ENCODE measurements at places on chromosomes 3 and 15.
A peak's percentile ranks its signal among the peaks of the same experiment; 100 is the strongest.

- DNase-seq: no peak
Observed at GRCh38 chr3:139131951-139132350, 87.3 kb upstream of the PRR23C start.

GRCh38 chr3:175346573-175347356, 487.6 kb downstream of the NAALADL2 start:
- no peak for DNase-seq

- no peak for DNase-seq
Observed at GRCh38 chr15:76483752-76484151, 147.2 kb downstream of the ISL2 start.

DNA sequence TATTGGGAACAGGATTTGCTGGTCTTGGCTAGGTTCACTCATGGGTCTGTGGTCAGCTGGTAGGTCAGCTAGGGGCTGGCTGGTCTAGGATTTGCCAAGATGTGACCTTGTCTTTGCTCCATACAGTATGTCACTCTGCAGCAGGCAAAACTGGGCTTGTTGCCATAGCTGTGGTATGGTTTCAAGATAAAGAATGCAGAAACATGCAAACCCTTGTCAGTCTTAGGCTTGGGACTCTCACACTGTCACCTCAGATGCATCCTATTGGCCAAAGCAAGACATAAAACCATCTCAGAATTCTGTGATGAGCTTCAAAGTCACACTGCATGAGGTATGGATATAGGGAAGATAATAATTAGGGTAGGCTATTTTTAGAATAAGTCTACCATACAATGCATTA, 66.6 kb upstream of the TBC1D5 start:
- DNase-seq: no peak

DNA sequence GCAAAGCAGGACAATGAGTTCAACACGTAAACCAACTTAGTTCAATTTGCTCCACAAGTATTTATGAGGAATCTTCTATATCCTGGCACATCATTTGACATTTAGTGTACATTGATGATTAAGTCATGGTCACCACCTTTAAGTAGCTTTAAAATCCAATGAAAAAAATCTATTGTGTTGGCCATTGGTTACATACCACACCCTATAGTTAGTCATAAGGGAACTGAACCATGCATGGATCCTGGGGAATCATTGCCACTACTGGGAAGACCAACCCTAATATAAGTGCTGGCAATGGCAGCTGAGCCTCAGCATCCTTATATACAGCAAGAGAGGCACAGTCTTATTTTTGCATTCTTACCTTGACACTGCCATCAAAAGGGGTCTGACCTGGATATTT, 502.5 kb downstream of the MECOM start:
- no peak for DNase-seq

DNA sequence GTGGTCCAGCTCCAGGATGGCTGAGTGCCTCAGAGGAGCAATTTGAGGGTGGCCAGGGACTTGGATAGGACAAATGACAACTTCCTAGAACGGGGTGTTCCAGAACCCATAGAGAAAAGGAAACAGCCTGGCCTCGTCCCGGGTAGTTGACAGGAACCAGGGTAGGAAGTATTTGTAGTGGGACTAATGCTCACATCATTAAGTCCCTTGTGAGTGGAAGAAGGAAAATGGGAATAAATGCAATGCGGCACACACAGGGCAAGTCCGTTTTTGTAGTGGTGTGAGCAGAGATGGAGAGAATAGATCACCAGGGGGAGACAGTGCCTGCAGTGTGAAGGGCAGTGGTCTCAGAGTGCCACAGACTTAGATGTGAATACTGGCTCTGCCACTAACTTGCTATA, 19.6 kb downstream of the TIMP4 start:
- peak; percentile 45 for DNase-seq

DNA sequence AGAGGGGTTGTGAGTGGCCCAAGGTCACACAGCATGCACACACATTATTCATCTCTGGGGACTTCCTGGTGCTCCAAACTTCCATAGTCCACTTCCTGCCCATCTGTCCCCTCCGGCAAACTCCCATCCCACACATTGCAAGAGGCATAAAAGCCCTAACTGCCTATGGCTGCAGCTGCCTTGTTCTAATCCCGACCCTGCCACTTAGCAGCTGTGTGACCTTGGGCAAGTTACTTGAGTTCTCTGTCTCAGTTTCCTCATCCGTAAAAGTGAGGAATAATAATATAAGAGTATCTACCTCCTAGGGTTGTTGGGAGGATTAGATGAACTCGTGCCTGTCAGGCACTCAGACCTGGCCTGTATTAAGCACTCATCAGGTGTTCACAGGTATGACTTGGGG, 84.2 kb downstream of the SMAD6 start:
- DNase-seq: no peak

GRCh38 chr3:156727519-156728205, 53.3 kb downstream of the TIPARP start:
- no peak for DNase-seq

GRCh38 chr15:100890850-100891249, 11.2 kb downstream of the ALDH1A3 start:
- no peak for DNase-seq

GRCh38 chr3:13053420-13053819, 19.8 kb downstream of the IQSEC1 start:
- no peak for DNase-seq

DNA sequence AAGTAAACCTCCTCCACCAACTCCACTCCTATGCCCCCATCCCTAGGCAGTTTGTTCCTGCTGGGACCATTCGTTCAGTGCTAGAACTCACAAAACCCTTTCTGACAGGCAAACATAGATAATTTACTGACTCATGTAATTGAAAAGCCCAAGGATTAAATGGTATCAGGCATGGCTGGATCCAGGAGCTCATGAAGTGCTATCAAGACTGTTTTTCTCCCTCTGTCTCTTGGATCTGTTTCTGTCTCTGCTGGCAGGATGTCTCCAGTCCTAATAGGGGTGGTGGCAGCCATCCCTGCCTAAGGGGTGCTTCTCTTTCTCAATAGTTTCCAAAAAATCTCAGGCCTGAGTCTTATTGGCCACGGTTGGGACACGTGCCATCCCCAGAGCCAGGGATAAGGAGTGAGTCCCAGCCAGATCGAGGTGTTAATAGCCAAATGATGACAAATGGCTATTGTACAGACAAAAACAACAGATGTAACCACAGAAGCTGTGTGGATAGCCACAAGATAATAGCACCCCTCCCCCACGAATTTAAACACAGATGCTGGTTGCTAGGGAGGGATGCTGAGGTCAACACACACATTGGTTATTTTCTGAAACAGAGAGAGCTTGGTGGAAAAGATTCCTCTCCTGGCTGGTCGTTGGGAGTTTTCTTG, 168.6 kb downstream of the SHQ1 start:
- no peak for DNase-seq

GRCh38 chr3:158864492-158864891, 62.6 kb downstream of the MFSD1 start:
- no peak for DNase-seq

DNA sequence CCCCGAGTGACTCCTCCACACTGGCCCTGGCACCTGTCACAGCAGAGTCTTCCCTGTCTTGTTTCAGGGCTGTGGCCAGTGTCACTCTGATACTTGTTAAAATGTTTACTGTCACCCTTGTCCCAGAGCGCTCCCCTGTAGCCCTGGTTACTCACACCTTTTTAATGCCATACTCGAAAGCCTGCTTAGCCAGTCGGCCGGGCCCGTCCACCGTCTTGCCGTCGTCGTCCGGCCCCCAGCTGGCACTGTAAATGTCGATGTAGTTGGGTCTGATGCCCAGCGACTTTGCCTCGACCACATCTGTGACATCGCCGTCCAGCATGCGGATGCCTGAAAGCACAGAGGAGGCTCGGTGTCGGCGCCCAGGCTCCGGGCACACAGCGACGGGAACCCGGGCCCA, 91.3 kb downstream of the PCSK6 start:
- DNase-seq: no peak

- no peak for DNase-seq
Observed at GRCh38 chr3:114586119-114586518, 292.3 kb downstream of the TIGIT start.

DNA sequence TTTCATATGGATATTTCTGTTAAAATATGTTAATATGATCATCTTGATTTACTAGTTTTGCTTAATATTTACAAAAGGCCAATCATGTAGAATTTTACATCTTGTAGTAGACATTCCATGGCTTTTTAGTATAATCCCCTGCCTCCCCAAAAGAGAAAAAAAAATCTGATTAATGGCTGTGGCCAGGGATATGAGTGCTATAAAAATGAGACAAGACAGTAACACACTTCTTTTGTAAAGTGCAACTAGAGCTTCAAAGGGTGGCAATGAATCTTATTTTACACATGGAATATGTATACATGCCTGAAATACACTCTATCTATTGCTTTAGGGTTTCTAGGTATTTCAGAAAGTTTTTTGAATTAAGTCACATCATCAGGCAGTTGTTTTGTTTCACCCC, 112.2 kb upstream of the NANOGP8 start:
- DNase-seq: no peak

- no peak for DNase-seq
Observed at GRCh38 chr3:557972-558371, 361.4 kb downstream of the CHL1 start.

GRCh38 chr15:31499236-31499952, 172.8 kb downstream of the KLF13 start:
- no peak for DNase-seq

- no peak for DNase-seq
Observed at GRCh38 chr15:29636140-29636539, 186.1 kb downstream of the TJP1 start.

DNA sequence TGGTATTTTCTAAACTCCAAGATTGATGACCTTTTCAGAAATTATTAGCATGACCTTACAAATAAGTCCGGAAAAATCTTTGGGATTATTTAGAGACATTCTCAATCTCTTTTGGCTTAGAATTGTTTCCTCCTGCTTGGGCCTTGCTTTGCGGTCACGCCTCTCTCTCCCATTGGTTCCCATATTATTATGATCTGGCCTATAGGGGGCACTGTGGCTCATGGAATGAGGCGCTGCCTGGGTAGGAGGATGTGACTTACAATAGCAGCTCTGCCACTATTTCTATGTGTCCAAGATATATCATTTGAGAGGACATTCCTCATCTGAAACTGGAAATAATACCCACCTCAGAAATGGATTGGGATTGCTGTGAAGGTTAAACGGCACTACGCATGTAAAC, 464.9 kb downstream of the MFSD1 start:
- peak; percentile 16 for DNase-seq

GRCh38 chr3:53375019-53375418, 27.7 kb upstream of the DCP1A start:
- peak; percentile 77 for DNase-seq

GRCh38 chr15:57924598-57924997, 140.9 kb downstream of the ALDH1A2 start:
- DNase-seq: no peak

- no peak for DNase-seq
Observed at GRCh38 chr3:151999936-152000335, 126.5 kb downstream of the SUCNR1 start.

- no peak for DNase-seq
Observed at GRCh38 chr3:30639937-30640336, 33.5 kb downstream of the TGFBR2 start.

DNA sequence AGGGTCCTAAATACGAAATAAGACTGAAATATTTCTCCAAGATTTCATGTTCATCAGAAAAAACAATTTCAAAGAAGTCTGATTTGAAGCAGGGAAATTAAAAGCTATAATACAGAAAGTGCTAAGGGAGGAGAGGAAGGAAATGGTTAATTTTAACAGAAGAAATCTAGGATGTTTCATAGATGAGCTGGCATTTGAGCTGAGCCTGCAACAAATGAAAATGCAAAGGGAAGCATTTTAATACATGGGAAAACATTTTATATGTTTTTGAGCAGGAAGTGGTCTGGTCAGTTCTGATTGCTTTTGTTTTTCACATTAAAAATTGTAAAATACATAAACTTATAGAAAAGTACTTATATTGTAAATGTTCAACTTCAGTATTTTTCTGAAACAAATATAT, 17.2 kb upstream of the RAP2B start:
- no peak for DNase-seq

- no peak for DNase-seq
Observed at GRCh38 chr15:62672268-62672667, 370.3 kb upstream of the TPM1 start.

DNA sequence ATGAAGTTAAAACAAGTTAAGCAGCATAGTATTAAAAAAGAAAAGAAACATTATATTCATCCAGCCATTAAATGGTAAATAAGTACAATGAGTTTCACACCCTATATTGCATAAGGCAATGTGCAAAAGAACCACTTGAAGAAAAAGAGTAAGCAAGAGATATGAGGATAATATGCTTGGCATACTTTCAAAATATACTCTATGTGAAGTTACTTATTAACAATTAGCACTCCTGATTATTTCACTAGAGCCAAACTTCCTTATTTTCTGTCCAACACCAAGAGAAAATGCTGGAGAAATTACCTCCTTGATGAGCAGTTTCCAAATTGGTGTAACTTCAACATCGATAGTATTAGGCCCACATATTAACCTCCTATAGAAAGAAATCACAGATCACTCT, 63.7 kb downstream of the ATP13A4 start:
- DNase-seq: no peak

DNA sequence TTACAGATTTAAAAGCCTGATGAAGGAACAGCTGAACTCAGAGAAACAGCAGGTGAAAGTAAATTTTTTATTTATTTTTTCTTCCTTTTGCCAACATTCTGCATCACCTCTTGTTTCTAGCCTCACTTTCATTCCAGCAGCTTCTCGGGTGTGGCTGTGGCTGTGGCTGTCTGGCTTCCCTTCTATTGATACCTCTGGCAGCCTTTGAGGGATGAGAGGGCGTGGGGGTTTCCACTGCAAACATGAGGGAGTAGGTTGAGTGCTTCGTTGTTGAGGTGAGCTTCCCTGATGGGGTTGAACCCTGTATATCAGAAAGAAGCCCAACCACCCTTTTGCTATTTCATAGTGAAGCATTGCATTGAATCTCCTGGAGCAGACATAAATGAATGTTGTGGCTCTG, 6.2 kb upstream of the TMC3 start:
- DNase-seq: no peak

DNA sequence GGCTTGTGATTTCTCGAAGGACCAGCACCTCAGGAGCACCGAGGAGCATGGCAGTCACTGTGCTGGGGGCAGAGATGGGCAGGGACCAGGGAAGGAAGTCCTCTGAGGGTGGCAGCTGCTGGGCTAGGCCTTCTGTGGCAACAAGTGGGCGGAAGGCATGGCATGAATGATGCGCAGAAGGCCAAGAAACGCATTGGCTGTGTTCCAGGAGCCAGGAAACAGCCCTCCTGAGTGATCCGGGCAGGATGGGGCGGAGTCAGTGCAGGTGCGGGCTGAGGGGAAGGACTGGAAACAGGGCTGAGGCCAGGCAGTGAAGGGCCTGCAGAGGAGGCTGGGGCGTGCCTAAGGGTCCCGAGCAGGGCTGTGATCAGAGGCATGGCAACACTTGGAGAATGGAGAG, 23.6 kb downstream of the MRPS11 start:
- no peak for DNase-seq

GRCh38 chr3:38713121-38713520, 63.6 kb upstream of the SCN5A start:
- DNase-seq: no peak

Data from stimulated activated CD4-positive, alpha-beta T cell treated with anti-CD3 and anti-CD28 coated beads, Interleukin-15, amount 100 ng/mL, for 24 hours (primary cell).